CD8-positive, alpha-beta memory T cell (primary cell): ENCODE measurements at places on chromosomes 12 and 14. TPM values are rescaled to one million over a fixed set of nuclear protein-coding genes. Genes with fewer than 3 reads are reported as not detected.

PTPN21 gene
- total RNA-seq: 0.28 TPM

KLRF1 gene
- not detected for total RNA-seq

CLEC4A gene
- 0.42 TPM for total RNA-seq

KLRG1 gene
- 11.5 TPM for total RNA-seq

ASPG gene
- total RNA-seq: not detected

HDAC7 gene
- 206 TPM for total RNA-seq

GPR135 gene
- total RNA-seq: 0.73 TPM

- no peak for DNase-seq
Observed at GRCh38 chr12:105289114-105289904, 41.2 kb upstream of the C12orf75 start.

DNA sequence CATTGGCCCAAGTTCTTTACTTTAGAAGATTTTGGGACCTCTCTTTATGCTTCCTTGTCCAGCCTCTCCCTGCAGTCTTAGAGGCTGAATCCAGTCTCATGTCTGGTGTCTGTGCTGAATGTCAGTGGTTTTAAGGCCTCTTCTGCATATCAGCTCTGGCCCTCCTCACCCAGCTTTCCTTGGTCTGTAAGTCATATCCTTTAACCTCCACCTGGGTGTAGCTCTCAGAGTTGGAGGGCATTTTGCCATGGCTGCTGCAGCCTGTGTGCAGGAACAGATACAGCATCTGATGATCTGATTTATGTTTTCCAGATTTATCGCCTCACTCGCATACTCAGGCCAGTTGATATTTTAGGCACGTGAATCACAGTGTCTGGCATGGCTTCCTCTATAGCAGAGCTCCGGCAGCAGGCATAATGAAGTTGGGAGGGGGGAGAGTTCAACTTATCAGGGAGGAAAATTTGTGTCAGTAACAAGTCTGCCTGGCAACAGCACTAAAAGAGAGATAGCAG lies 335.0 kb downstream of the PCNX1 start:
- DNase-seq: no peak

DNA sequence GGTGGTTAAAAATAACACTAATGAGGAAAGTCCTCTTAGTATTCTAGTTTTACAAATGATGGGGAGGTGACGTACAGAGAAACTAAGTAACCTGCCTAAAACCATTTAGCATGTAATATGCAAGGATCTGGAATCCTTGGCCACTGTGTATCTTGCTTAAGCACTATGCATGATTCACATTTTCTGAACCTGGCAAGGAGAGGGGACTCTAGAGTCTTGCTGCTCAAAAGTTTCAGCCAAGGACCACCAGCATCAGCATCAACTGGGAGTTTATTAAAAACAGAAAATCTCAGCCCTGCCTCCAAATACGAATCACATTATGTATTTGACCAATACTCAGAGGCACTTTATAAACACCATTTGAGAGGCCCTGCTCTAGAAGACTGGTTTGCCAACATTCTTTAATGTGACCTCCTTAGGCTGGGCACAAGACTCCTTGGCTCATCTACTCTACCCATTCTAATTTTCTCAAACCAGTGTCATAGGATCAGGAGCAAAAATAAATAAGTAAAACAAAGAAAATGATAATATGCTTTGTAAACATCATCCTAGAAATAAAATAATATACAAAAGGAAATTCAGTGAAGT lies 52.9 kb downstream of the ABCC9 start:
- no peak for DNase-seq

DNA sequence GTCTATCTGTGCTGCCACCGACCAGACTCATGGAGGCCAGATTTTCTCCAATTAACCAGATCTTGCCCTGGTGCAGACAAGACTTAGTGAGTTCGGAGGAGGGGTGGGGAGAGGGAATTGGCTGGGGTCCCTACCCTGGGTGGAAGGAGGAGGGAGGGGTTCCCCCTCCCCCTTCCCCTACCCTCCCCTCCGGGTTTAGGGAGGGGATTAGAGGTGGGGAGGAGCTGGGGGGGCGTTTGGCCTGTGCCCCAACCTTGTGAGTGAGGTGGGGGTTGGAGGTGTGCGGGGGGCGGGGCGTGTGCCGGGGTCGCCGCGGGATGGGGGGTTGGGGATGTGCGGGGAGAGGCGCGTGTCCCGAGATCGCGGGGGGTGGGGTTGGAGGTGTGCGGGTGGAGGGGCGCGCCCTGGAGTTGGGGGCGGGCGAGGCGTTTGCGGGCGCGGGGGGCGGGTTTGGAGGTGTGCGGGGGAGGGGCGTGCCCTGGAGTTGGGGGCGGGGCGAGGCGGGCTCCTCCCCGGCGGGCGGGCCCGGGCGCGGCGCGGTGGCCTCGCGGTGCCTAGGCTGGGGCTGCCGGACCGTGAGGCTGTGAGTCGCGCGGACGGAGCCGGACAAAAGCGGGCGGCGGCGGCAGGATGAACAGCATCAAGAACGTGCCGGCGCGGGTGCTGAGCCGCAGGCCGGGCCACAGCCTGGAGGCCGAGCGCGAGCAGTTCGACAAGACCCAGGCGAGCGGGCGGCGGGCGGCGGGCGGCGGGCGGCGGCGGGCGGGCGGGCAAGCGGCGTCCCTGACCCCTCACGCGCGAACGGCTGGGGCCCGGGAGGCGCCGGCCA lies at the start of gene HIP1R:
TSS of gene HIP1R (plus strand) at position 537 of the 829 bp plus-strand sequence. CDS start at position 631, 94 bp downstream.
- DNase-seq: peak; percentile 53

DNA sequence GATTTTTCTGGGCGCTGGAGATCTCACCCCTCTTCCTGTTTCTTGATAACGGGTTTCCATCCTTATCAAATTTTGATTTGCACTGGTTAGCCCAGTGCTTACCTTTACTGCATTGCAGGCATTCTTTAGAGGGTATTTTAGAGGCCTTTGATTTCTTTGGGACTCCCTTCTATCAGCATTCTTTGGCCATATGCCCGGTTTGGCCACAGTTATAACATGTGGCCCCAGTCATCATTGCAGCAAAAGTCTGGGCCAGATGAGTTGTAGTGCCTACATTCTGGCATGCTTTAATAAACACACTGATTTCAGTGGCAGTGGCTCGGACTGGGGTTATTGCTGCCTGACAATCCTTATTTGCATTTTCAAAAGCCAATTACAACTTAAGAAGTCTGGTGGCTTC lies 82.3 kb downstream of the KCNMB4 start:
- DNase-seq: no peak

DNA sequence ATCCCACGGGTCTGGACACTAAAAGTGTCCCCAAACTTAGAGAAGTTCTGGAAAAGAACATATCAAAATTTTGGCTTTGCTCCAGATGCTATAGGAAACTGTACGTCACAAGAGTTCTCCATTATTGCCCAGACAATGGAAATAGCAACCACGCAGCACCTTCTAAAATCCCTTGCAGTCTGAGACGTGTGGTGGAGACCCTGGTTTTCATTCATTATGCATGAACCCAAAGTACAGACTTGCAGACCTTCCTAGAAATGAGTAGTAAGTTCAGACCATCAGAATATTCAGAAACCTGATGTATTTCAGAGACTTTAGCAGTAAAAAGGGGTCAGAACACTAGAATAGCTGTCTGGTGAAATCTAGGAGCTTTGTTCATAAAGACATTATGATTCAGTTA lies 50.0 kb upstream of the BCL2L14 start:
- no peak for DNase-seq

DNA sequence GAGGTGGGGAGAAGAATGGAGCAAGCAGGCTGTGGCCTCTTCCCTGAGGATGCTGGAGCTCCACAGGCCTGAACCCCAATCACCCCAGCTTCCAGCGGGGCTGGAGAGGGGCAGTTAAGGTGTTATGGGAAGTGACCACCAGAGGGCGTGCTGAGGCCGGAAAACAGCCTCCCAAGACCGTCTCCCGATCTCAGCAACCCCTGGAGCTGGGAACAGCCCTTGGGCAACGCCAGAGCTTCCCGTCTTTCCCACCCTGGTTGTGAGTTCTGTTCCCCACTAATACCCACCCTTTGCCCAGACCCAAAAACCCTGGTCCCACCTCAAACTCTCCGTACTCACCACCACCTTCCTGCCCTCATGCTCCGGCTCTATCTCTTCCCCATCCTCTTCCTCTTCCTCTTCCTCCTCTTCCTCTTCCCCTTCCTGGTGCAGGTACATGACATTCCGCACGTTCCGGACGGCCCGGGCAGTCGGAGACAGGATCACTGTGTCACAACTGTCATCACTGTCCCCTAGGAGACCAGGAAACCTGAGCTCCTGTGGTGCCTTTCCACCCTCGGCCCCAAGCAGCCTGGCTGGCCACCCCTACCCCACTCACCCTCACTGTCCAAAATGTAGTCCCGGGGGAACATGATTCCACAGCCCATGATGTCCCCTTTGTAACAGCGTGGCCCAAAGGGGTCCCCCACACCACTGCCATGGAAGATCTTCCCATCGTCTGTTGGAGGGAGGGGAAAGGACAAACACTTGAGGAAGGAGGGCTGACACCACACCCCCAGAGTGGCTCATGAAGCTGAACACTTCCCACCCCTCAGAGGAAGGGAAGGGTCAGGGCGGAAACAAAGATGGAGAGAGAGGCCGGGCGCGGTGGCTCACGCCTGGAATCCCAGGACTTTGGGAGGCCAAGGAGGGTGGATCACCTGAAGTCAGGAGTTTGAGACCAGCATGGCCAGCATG lies 12.9 kb downstream of the SPRYD3 start:
- peak; percentile 65 for DNase-seq

DNA sequence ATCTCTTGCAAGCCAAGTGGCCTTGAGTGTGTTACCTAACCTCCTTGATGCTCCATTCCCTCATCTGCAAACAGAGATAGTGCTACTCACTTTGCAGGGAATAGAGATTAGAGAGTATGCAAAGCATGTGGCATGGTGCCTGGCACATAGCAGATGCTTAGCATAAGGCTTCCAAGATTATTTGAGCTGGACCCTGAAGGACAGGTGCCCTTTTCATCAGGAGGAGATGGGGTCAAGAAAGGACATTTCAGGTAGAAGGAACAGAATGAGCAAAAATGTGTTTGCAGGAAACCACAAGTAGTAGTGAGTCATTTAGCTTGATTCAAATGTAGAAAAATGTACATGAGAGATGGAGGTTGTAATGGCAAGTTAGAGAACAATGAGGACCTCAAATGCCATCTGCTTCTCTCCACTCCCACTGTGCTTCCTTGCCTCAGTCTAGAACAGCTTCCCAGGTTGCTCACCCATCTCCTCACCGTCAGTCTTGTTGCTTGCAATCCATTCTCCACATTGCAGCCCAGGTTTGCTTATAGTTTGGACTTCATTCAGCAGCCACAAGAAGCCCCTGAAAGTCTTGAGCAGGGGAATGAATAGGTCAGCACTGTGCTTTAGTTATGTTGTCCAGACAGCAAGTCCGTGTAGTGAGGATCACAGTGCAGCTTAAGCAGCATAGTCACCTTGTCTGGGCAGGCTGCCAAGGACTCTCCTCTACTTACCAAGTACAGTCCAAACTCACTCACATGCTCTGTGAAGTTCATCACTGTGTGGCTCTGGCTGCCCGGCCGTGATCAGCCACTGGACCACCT lies 536.3 kb upstream of the CCDC196 start:
- no peak for DNase-seq

GRCh38 chr14:28061006-28061405 lies 705.6 kb upstream of the FOXG1 start:
- DNase-seq: no peak

GRCh38 chr14:103362780-103363179 lies 22.4 kb upstream of the MARK3 start:
- DNase-seq: no peak

GRCh38 chr12:117671734-117672133 lies 297.1 kb downstream of the KSR2 start:
- DNase-seq: no peak

- DNase-seq: no peak
Observed at GRCh38 chr14:75864352-75864751, 117.4 kb downstream of the TGFB3 start.

DNA sequence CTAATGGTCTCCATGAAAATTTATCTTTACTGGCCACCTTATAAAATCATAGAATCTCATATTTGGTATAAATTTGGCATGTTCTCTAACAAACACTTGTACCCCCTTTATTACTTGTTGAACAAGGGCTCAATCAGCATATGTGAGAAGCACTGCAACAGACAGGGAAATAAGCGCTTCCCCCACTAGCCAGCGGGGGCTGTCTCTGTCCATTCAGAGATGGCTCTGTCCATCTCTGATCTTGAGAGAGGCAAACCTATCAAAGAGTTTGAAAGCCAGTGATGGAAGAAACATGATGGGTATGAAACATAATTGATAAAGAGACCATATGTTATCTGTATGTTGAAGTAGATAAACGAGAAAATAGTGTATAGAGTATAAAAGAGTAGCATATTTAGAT lies 326.8 kb downstream of the PDZRN4 start:
- DNase-seq: no peak

- DNase-seq: no peak
Observed at GRCh38 chr12:91923864-91924263, 221.8 kb downstream of the BTG1 start.

DNA sequence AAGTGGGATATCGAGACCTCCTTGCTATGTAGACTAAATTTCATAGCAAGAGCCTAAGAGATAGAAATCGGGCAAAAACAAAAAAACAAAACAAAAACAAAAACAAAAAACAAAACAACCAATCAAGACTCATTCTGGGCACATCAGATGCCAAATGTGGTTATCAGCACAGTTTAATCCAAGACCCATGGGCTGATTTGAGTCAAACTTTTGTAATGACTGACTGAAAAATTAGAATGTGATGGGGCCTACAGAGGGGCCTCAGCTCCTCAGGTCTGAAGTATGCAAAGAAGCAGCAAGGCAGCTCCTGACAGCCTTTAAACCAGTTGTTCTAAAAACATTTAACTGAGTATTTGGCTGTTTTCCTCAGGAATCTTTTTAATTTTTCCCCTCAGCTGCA lies 49.3 kb downstream of the SLC4A8 start:
- DNase-seq: no peak
